ENCODE measurements at places on chromosomes 1 and 21.

DNA sequence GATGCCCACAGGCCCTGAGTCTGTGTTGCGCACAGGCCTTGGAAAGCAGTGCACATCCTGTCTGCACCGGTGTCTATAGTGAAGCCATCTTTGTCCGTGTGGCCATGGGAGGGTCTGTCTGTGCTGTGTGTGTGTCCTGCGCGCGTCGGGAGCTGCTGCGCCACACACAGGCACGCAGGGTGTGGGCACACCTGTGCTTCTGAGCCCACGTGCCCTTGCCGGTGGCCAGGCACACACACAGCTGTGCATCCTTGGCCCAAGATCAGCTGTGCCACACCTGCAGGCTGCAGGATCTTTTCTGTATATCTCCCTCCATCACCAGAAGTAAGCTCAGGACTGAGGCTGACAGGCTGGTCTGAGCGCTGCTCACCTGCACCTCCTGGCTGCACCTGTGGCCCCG is 3.2 kb upstream of the SAMD11 start:
- no peak for DNase-seq

DNA sequence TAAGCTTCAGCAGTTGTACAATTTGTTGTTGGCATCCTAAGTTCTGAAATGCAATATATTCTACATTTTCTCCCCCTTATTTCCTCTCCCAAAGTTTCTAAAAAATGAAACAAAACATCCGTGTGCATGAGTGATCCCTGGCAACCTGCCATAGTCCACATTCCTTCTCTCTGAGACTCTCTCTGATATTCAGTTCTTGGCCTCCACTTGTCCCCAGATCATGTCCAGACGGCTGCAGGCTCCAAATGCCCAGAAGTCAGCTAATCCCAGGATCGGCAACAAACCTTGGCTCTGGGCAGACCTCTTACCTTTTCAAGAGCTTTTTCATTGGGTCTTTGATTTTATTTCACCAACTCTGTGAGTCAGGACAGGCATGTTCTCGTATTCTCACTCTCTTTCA is 187.8 kb downstream of the ETS2 start:
- DNase-seq: no peak

- peak; percentile 58 for DNase-seq
Observed at GRCh38 chr1:201171063-201172036, 17.1 kb upstream of the TMEM9 start.

DNA sequence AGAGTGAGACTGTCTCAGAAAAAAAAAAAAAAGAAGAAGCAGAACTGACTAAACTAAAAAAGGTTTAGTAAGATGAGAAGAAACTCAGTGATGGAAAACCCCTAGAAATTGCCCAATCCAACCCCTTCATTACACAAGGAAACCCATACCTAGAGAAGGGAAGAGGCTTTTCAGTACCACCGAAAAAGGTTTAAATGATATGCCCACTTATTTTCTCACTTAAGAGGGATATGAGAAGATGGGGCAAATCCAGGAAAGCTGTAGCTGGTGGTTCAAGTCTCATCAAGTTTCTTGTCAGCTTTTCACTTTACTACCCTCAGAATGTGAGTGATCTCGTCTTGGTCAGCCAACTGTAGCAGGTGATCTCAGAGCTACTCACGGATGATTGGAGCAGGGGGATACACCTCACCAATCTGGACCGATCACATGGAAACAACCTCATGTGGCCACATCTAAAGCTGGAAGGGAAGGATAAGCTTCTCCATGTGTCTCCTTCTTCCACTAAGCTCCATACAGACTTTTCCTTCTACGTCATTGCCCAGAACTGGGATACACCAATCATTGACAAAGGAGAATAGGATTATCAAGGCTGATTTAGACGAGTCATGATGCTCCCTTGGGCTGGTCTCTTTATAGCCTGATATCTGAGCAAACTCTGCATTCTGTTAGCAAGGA is 126.7 kb upstream of the POU3F1 start:
- no peak for DNase-seq

GRCh38 chr1:213564215-213564659 is 423.5 kb upstream of the PROX1 start:
- DNase-seq: no peak

- DNase-seq: no peak
Observed at GRCh38 chr1:57331620-57332019, 92.2 kb downstream of the DAB1 start.

- no peak for DNase-seq
Observed at GRCh38 chr1:66613187-66613586, 79.2 kb downstream of the SGIP1 start.

- DNase-seq: no peak
Observed at GRCh38 chr1:145705622-145706021, 1.5 kb downstream of the PDZK1 start.

DNA sequence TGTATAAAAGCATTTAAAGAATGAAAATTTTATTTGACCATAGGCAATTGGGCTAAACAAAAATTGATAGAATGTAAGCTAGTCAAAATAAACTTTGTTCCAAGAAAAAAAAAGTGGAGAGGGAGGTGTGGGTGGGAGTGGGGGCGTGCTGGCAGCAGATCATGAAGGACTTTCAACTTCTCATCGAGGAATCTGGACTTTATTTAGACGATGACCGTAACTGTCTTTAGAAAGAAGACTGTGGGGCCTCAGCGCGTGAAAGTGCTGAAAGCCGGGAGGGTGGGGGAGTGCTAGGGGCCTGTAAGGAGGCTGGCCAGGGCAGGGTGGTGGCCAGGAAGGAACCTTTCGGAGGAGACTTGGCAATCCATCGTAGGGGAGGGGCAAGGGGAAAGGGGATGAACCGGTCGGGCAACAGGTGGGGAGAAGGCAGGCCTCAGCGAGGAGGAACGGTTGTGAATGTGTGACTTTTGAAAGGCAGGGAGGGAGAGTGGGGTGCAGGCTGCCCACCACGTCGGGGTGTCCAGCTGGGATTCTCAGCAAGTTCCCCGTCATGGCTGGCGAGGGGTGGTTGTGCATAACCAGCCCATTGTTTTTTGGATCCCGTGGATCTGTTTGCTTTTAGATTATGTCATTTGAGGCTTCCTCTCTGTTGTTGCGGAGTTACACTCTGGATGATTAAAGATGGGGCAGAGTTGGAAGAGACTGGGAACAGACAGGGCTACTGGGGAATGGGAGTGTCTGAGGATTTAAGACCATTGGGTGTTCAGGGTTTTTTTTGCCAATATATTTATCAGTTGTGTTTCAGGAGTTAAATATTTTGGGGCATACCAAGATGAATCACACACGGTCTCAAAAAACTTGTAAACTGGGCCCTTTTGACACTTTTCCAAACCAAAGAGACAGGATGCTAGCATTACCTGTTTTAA is 35.5 kb downstream of the HUNK start:
- no peak for DNase-seq

Measured in activated T-cell treated with anti-CD3 and anti-CD28 coated beads for 24 hours (primary cell).